ENCODE measurements at places on chromosomes 2 and 18. TPM values are rescaled to one million over a fixed set of nuclear protein-coding genes. Genes with fewer than 3 reads are reported as not detected.

The ZC3H6 gene
- 5.5 TPM for total RNA-seq

The TBC1D8 gene
- 16.1 TPM for total RNA-seq

The YPEL5 gene
- 69.8 TPM for total RNA-seq

The HNMT gene
- total RNA-seq: 11.6 TPM

The ADRA2B gene
- total RNA-seq: 13.9 TPM

The LCT gene
- total RNA-seq: 2.8 TPM

The RFTN2 gene
- total RNA-seq: 0.07 TPM

DNA sequence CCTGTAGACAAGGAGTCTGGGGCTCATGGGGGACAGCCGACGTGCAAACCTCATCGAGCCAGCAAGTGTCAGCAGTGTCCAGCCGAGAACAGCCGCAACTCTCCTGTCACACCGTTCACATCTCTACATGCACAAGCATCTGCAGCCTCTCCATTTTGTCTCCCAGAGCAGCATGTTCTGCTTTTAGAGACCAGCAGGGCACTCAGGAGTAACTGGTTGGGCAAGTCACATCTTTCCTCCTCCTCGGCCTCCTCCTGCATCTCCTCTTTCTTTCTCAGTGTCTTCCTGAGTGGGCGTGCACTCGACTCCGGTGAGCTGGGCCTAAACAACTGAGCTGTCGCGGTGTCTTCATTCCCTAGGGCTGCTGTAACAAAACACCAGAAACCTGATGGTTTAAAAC is 249.9 kb downstream of the SH3BP4 start:
- DNase-seq: no peak

GRCh38 chr2:134258684-134259388 is 5.0 kb downstream of the MGAT5 start:
- no peak for DNase-seq

DNA sequence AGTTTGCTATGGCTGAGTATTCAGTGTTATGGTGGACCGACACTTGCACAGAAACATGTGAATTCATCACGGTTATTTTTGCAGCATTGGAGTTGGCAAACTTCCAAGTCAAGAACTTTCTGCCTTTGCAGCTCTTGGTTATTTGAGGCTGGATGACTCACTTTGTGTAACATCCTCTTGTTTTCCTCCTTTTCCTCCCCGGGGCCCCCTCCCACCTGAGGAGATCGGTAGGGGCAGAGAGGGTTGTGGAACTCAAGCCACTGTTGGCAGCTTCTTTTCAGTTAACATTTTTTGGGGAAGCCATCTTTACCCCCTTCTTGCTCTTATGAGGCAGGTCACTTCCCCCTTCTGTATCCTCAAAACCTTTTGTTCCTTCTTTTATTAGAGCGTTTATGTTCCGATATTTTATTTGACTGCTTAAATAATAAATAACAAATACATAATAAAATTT is 48.6 kb downstream of the DDX1 start:
- no peak for DNase-seq

GRCh38 chr18:22109535-22109934 is 59.9 kb upstream of the GATA6 start:
- DNase-seq: no peak

- DNase-seq: no peak
Measured at GRCh38 chr2:3523551-3524041, 4.3 kb upstream of the ADI1 start.

- no peak for DNase-seq
Measured at GRCh38 chr2:226643030-226643945, 156.3 kb downstream of the IRS1 start.

DNA sequence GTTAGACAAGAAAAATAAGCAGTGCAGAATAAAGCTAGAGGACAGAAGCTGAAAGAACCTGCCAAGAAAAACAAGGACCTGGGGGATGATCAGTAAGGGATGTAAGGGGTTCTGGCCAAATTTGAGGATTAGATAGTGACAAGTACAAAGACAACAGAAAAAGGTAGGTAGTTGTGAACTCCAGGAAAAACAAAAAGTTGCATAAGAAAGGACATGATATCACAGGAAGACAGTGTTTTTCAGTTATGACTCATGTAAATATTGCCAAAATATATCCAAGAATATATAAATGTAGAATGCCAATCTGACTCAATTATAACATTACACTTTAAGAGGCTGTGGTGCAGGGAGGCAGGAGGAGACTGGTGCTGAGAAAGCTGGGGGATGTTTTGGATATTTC is 209.8 kb upstream of the SH3BP4 start:
- DNase-seq: no peak

DNA sequence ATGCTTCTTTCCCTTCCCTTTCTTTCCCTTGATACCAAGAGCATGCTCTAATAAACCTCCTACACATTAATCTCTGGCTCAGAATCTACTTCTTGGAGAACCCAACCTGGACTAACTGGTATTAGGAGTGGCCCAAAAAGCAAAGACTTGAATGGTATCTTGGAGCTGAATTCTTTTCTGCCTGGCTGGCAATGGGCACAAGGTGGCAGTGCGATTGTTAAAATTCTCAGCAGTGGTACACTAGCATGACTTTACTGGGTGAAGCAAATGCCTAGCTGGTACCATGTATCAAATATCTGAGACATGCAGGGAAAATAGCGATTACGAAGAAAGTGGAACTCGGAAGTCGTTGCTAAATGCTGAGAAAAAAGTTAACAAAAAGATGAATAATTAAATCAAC is 376.1 kb downstream of the XIRP2 start:
- DNase-seq: no peak

DNA sequence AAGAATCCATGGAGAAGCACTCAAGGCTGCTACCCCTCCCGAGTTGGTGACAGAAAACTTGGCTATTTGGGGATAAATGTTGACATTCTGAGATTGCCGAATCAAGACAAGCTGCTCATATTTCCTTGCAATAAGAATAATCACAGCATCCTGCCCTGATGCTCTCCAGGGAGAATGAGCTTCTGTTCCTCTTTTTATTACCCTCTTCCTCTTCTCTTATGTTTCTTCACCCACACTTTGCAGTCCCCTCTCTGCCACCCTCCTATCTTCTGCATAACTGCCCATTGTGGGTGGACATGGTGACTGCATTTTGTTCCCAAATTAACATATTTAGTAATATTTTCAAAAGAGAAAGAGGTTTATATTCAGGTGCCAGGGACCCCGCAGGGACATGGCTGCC is 11.9 kb upstream of the MSGN1 start:
- DNase-seq: peak; percentile 1

GRCh38 chr2:39603436-39603835 is 62.3 kb upstream of the TMEM178A start:
- no peak for DNase-seq

DNA sequence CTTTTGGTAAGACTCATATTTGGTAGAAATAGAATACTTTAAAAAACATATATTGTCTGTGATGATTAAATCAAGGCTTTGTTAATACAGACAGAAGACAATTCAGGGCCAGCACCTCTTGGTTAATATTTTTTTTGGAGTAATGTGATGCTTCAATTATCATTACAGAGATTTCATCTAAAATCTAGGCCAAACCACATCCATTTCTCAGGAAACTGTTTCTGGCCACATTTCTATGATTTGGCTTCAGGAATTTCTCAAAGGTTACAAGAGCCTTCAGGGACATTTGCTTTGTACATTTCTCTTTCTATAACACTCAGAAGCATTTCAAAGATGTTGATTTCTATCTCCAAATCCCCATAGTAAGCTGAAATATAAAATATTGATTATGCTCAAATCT is 614.9 kb downstream of the LRP1B start:
- DNase-seq: no peak
